ENCODE measurements at places on chromosomes 12 and 14.

DNA sequence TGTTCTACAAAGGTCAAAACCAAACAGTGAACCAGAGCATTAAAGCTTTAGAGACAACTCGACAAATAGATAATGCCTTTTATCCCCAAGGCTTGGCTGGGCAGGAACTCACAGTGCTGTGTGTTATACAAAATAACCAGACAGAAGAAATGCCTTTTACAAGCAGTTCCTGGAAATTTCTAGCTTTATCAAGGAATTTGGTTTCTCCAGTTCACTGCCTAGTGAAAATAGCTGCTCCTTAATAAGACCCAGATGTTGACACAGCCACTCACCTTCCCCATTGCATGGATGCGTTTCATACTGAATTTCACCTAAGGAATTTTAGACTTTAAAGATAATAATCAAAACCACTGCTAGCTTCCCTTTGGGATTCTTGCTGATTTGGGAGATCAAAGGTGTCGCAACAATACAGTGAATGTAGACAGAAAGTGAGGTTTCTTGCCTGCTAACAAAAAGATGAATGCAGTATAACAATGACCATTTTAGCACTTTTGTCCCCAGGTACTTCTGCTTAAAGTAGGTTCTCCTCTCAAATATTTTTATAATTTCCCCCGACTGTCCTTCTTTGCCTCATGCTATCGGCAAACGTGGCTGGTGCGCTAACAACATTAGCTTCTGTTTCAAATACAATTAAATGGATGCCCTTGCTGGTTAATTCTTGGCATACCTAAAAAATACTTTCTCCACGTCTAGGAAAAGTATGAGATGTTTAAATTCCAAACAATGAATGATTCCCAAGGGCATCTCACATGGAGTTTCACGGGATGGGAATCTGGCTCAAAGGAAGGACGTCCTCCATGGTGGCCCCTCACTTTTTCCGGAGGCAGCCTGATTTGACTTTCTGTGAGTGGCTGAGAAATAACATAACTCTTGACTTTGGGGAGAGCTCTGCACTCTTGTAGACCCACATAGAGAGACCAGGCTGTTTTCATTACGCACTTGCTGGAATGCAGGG lies 162.4 kb downstream of the C12orf75 start:
- no peak for DNase-seq

- DNase-seq = no peak
These were observed 24.9 kb downstream of the VPS37B start for GRCh38 chr12:122870867-122871664.

GRCh38 chr14:32230181-32230580 lies 27.1 kb upstream of the RNU6-8 start:
- DNase-seq = no peak

GRCh38 chr14:24965934-24966578 lies 83.9 kb downstream of the STXBP6 start:
- DNase-seq = no peak

- no peak for DNase-seq
These were observed 22.8 kb downstream of the ATF1 start for GRCh38 chr12:50786498-50787231.

DNA sequence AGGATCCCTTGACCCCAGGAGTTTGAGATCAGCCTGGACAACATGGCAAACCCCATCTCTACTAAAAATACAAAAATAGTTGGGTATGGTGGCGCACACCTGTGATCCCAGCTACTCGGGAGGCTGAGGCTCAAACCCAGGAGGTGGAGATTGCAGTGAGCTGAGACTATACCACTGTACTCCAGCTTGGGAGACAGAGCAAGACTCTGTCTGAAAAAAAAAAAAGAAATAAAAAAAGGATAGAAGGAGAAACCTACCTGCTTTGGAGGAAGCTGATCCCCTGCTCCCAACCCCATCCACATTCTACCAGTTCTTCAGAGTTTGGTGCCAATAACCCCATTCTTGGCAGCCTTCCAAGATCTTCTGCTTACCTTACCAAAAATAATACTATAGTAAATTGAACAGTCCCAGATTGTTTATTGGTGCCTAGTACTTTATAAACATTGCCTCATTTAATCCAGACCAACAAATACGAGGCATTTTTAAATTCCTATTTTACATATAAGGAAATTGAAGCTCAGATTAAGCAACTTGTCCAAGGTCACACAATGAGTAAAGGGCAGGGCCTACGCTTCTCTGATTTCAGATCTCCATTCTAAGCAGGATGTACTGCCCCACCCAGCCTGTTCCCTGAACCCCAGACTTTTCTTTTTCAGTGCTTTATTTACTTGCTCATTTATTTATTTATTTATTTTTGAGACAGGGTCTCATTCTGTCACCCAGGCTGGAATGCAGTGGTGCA lies 33.2 kb upstream of the FAM222A start:
- no peak for DNase-seq

DNA sequence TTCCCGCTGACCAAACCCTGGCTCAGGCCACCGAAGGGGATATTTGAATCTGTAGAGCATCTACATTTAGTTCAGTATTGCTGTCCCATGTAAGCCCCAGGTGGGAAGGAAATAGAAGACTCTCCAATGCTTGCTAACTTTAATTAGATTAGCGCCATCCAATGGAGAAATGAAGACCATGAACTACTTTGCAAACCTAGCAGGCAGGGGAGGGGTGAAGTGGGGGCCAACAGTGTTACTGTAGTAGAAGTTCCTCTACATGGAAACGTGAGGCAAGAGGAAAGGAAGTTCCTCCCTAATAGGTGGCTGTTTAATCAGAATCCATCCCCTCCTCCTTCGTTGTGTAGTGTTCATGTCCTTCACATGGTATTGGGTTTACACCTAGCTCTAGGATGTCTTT lies 9.3 kb upstream of the DENND5B start:
- DNase-seq = no peak

- DNase-seq = no peak
These were observed 29.8 kb downstream of the ITPK1 start for GRCh38 chr14:93085911-93086310.

DNA sequence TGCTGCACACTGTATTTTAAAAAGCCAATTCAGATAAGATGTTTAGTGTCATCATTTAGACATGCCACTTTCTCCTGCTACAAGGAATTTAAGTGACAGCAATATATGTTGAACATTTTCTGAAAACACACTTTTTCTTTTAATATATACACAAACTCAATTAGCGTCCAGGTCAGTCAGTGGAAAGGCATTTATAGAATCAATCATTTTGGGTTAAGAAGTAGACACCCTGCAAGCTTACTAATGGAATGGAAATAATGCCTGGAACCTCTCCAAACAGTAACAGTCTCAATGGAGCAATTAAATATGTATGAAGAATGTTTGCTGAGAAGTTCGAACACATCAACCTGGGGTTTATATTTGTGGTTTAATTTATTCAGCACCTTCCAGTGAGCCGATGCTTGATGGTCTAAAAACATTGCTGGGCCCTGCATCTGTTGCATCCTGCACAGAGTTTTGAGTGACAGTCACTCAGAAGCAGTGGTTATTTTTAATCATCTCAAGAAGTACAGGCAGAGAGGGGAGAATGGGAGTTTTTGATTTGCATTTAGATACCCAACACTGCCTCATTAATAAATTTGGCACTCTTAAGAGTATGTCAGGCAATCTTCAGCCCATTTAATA lies 410.7 kb downstream of the TMEM117 start:
- DNase-seq = no peak

- no peak for DNase-seq
These were observed 37.1 kb downstream of the SLC8B1 start for GRCh38 chr12:113297621-113298471.

DNA sequence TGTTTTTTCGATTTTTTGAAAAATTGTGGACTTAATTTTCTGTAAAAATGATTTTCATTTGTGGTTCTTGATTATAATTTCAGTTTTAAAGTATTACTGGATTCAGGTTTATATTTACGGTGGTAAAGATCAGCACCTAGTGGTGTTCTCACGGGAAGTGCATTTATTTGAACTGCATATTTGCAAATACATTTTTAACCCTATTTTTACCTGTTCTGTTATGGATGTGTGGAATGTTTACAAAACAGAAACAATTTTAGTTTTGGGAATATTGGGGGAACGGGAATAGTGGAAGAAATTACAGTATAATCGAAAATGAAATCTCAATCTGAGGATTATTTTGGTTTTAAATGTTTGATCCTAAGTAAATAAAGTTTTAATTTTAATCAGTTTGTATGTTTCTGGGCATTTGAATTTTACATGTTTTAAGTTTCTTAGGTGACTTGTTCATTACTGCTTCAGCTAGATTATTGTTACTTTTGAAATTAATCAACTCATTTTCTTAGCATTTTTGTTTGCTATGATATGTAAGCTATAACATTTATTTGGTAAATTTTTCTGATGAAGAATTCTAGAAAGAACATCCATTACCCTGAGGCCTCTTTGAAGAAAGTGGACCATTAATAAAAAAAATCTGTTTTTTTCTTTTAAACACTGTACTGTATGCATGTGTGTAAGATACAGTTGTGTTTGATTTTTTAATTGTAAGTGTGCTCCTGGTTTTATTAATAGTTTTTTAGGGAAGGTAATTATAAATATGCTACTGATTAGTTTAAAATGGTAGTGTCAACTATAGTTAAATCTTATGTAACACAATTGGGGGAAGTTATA lies 942 bp downstream of the ATF7IP start:
- DNase-seq = no peak

DNA sequence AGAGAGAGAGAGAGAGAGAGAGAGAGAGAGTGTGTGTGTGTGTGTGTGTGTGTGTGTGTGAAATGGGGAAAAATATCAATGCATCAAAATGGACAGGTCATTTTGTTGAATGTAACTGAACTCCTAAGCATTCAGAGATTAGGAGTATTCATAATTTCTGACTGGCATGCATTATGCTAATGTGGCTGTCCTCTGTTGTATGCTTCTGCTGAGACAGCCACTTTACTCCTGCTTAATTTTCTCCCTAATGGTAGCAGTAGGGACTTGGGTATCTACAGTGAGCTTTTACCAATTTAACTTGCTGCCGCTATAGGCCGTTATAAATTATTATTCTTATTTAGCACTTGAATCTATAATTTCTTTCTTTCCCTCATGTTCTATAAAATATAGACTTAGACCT lies 924.8 kb downstream of the NRXN3 start:
- DNase-seq = no peak

DNA sequence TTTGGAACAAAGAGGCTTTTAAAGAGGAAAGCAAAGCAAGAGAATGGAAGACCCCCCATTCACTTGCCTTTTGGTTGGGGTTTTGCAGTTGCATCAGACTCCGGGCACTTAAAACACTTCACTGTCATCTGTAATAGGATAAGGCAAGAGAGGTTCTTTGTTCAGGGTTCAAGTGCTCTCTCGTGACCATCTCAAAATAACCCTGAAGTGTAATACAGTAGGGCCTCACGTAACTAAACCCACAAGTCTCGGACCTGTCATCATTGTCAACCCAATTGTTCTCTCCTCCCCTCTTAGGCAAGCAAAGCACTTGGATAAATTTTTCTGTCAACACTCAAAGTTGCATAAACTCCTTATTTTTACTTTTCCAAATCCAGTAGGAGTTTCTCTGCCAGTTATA lies 26.9 kb upstream of the MYBPC1 start:
- no peak for DNase-seq

GRCh38 chr12:12358528-12358927 lies 1.6 kb downstream of the BORCS5 start:
- no peak for DNase-seq

GRCh38 chr12:64077922-64078321 lies 144.2 kb downstream of the KICS2 start:
- no peak for DNase-seq

DNA sequence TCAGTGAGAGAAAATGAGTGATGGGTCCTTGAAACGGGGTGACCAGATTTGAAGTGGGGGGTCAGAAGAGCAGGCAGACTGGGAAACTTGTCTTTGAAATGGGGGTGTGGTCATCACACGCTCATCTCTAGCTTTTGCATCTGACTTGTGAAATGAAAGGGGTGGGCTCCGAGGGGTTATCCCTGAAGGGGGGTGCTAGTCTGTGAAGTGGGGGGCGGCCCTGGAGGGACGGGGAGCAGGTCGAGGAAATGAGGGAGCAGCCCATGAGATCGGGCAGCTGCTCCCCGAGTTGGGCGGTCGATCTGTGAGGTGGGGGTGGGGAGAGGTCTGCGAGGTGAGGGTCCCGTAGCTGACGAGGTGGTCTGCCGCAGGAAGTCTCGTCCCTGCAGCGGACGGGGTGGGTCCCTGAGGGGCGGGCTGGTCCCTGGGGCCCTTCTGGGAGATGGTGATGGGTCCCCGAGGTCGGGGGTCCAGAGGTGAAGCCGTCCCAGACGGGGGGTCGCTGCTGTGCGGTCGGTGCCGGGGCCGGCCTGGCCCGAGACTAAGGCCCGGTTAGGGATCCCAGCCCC lies 542 bp downstream of the PXN start:
- DNase-seq = no peak

Data from activated CD4-positive, CD25-positive, alpha-beta regulatory T cell treated with anti-CD3 and anti-CD28 coated beads, Interleukin-2, amount 50 U/mL, for 72 hours (primary cell).